ENCODE measurements at places on chromosomes 7 and 10.

- DNase-seq: no peak
Observed at GRCh38 chr7:69770613-69771012, 172.3 kb downstream of the AUTS2 start.

DNA sequence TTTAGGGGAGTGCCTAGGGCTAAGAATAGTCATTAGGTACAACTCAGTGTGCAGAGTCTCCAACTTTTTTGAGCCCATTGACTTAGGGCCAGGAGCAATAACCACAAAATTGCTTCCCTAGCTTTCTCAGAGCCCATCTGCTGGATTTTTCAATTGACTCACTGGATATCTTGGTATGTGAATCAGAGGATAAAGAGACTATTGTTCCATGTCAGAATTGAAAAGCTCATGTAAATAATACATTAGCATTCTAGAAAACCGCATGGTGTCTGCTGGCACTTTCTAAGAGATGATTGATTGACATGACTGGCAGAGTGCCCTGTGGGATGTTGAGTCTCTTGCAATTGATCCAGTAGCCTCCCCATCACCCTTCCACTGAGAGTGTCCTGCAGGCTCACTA, 246.2 kb downstream of the CCDC7 start:
- DNase-seq: no peak

DNA sequence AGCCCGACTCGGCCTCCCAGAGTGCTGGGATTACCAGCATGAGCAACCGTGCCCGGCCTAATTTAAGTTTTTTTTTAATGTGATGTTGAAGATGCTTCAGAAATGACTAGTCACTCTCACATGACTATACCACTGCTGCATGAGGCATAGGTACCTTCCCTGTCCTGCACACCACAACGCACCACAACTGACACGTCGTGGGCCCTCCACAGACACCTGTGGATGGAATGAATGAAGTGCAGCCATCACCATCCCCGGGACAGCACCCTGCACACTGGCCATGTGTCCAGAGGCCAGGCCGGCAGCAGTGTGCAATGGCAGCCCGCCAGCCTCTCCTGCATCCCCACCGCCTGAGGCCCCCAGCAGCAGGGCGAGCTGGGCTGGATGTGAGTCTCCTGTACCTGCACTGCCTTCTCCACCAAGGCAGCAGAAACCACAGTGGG, 55.1 kb downstream of the VOPP1 start:
- DNase-seq: no peak

GRCh38 chr7:33040803-33041516, 21.6 kb downstream of the NT5C3A start:
- peak; percentile 26 for DNase-seq

DNA sequence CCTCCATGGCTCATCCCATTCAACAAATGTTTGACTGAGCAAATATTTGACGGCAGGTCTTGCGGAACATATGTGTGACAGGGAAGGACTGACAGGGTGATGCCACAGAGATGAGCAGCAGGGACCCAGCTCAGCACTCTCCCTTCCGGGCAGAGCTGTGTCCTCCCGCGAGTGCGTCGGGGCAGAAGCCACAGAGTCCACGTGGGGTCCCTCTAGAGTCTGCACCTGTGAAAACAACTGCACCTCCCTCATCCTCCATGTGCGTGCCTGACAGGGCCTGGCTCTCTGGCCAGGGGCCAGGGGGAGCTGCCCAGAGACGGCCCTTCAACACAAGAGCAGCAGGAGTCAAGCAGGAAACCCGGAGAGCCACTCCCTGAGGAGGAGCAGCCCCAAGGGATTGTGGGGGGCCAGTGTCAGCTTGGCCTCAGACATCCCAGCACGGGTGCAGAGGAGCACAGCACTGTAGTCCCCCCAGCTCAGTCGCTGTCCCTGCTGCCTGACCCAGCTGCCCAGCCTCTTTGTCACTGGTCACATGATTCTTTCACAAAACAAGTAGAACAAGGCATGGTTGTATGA, 83.6 kb upstream of the TMEM72 start:
- DNase-seq: no peak

GRCh38 chr7:154503962-154504550, 451.9 kb downstream of the DPP6 start:
- DNase-seq: no peak

GRCh38 chr7:51551070-51551469, 234.5 kb upstream of the COBL start:
- no peak for DNase-seq

DNA sequence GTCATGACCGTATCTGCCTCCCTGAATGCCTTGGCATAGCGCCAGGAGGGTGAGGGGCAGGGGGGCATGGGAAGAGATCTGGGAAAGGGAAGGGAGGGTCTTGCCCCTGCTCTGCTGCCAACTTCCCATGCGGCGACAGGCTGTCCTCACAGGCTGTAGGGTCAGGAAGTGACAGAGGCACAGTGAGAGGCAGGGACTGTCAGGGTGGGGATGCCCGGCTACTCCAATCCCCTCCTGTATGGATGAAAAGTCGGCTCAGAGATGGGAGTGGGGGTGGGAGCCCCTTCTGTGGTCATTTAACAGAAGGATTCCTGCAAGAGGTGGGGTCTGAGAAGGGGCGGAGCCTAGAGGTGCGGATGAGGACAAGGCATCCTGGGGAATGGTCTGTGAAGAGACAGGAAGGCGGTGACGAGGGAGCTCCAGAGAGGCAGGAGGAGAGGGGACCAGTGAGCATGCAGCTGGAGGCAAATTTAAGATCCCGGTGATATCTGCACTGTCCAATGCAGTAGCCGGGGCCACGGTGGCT, 20.8 kb upstream of the UNC5B start:
- no peak for DNase-seq

DNA sequence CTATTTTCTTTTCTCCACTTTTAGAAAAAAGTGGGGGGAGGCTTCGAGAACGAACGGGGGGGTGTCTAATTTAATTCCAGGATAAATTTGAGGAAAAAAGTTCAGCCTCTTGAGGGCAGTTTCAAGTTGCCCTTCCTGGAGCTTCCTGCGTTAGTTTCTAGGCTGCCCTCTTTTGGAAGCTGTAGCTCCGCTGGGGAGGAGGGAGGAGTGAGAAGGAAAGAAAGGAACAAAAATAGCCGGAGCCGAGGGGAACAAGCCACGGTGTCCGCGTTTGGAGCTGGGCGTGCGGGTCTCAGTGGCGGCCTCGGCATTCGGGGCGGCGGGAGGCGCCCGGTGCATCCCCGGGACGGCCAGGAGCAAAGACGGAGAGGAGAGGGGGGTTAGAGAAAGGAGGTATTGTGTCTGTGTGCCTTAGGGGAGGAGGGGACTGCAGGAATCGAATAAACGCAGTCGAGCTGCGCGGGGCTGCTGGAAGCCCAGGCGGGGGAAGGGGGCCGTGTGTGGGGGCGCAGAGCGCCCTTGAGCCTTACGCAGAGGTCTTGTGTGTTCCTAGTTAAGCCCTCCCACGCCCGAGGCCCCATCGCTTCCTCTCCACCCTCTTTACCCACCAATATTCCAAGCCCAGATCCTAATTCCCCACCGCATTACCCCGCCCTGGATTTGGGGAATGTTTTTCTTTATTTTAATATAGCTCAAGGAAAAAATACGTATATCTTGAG, 2.0 kb upstream of the TNRC18 start:
- no peak for DNase-seq

- no peak for DNase-seq
Observed at GRCh38 chr10:56095506-56096225, 265.4 kb downstream of the ZWINT start.

- DNase-seq: no peak
Observed at GRCh38 chr7:132383962-132384361, 192.3 kb downstream of the PLXNA4 start.

DNA sequence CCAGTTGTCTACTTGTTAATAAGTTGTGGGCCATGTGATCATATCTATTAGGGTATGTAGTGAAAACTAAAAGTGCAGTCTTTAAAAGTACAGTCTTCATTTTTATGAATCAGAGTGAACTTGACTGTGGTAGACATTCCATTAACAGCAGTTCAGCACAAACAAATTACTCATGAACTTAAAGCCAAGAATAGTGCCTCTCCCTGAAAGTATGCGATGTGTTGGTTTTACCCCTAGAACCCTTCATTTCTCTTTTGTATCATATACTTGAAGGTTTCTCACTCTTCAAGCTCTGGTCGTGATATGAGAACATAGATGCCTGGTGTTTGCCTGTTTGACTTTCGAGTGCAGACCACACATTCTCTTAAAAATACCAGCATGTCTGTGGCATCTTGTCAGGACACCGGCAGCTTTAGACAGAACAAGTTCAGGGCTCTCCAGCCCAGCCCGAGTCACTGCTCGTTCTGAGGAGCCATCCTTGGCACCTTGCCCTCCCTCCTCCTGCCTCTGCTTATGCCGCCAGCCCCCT, 159.3 kb downstream of the LCOR start:
- no peak for DNase-seq

- DNase-seq: no peak
Observed at GRCh38 chr7:990352-990932, 7.5 kb downstream of the CYP2W1 start.

DNA sequence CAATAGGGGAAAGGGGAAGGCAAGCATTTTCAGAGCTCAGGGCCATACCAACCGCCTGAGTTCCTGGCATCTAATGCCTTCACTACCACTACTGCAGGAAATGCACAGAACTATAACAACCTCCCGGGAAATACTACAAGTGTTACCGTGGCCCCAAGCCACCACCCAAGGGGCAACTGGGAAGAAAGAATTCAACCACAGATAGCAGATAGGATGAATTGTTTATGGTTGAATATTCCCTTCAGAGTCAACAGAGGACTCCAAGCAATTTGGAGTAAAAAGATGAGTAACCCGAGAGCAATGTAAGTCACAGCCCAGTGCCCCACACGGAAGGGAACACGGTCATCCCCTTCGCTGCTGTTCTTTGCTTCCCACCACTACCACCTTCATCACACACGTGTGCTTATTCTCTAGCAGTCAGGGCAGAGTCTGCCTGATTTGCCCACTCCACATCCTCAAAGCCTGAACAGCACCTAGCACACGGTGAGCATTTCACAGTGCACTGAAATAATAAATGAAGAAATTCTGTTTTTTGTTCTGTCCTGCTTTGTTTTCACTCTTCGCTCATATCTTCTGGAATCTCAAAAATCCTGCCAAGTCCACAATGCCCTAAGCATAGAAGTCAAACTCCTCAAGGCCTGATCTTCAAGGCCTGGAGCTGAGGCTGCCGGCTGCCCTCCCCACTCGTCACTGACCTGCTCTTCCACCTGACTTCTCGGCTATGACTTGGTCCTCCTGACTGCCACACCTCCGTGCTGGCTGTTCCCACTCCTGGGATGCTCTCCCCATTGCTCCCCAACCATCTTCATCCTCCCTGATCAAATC, 221.1 kb downstream of the KCNMA1 start:
- no peak for DNase-seq

DNA sequence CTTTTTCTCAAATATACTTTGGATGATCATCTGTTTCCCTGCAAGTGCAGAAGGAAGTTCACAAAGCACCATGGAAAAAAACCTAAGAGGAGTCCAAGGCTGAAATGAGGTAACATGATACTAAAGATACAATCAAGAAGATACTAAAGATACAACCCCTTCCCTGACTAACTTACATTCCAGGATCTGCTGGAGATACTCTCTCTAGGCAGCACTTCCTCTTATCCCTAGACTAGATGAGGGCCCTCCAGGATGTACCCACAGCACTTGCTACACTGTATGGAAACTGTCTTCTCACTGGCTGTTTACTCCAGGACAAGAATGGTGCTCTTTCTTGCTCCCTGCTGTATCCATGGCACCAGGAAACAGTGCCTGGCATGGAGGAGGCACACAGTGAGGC, 116.4 kb upstream of the NFE2L3 start:
- DNase-seq: no peak

- no peak for DNase-seq
Observed at GRCh38 chr7:46220066-46220630, 299.1 kb upstream of the IGFBP3 start.
